ENCODE measurements at places on chromosomes 2 and 18.

GRCh38 chr18:3611313-3612090 is 161.5 kb downstream of the TGIF1 start:
- no peak for DNase-seq

GRCh38 chr18:24396082-24396633 is 1.5 kb downstream of the OSBPL1A start:
- DNase-seq: no peak

- no peak for DNase-seq
Observed at GRCh38 chr2:113124984-113125855, 2.2 kb upstream of the IL1RN start.

GRCh38 chr18:79178113-79178531 is 108.9 kb downstream of the ATP9B start:
- DNase-seq: no peak

DNA sequence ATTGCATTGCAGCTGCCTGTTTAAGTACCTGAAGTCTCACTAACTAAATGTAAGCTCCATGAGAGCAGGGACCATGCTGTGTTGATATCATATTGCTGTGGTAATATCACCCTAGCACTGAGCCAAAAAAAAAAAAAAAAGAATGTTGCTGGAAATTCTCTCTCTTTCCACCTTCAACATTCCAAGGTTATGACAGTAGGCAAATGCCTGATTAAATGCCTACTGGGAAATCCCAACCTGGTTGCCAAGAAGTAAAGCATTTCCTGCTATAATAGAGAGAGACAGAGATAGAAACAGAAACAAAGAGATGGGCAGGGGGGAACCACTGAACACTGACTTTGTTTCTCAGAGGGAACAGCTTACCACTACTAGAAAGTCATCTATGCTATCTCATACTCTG is 1604.2 kb downstream of the LRP1B start:
- DNase-seq: no peak

- no peak for DNase-seq
Observed at GRCh38 chr2:105301646-105302045, 27.9 kb downstream of the TGFBRAP1 start.

- no peak for DNase-seq
Observed at GRCh38 chr2:189982780-189983394, 79.6 kb downstream of the MSTN start.

DNA sequence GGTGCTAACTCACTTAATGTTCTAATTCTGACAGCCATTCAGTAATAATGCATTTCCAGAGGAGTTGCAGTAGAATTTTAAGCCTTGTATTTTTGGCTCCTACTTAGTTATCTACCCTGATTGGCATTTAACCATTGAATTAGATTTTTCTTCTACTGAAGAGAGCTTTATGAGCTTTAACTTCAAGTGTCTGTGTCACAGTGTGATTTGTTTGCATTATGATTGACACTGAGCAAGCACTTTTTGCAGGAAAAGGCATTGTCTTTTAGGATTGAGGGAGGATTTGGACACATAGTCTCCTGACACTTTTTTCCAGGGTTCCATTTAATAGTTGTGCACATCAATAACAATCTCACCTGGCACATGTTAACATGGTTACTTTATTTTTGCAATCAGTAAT is 26.7 kb downstream of the LYPD6 start:
- DNase-seq: no peak

DNA sequence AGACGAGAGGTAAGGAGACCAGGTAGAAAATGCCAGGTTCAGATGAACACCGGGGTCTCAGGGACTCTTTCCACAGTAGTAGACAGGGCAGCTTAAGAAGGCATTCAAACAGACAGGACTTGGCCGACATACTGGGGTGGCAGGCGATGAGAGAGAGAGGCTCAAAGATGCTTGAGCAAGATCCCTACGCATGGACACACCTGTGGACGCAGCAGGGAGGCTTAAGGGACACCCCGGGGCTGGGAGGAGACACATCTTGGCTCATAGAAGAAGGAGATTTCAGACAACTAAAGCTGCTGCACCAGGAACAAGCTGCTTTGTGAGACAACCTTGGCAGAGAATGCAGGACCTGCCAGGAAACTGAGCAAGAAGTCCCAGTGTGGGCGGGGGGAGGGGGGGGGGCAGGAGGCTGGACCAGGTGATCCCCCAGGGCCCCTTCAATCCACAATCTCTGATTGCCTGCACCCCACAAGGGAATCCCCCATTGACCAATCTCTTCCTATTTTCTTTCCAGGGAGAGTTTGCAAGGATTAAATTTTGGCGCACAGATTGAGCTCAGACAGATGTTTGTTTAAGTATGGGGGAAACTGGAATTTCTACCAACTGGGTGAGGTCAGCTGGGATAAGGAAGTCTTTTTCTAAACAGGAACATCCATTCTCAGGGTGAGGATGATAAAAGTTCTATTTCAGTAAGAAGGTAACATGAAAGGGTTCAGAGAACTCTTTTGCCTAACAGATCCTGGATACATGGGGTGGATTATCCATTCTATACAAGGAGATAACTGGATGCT is 400.7 kb downstream of the NBAS start:
- no peak for DNase-seq

- DNase-seq: no peak
Observed at GRCh38 chr18:65567372-65567771, 183.4 kb upstream of the CDH7 start.

DNA sequence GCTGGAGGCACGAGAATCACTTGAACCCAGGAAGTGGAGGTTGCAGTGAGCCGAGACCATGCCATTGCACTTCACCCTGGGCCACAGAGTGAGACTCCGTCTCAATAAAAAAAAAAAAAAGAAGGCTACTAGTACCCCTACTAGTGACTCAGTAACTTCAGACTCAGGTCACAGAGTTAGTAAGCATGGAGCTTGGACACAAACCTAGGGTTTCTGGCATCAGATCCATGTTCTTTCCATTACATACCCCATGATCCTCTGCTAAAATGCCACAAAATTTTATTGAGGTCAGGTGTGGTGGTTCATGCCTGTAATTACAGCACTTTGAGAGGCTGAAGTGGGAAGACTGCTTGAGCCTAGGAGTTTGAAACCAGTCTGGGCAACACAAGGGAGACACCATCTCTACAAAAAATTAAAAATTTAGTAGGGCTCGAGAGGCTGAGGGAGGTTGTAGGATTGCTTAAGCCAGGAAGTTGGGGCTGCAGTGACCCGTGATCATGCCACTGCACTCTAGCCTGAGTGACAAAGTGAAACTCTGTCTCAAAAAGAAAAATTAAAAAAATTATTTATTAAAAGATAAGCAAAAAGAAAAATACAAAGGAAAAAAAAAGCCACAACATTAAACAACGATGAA is 45.1 kb downstream of the DHX57 start:
- DNase-seq: no peak

GRCh38 chr2:40317046-40317445 is 134.8 kb downstream of the SLC8A1 start:
- no peak for DNase-seq
